Calu3 (cell line): ENCODE measurements at places on chromosomes 13 and 19.

DNA sequence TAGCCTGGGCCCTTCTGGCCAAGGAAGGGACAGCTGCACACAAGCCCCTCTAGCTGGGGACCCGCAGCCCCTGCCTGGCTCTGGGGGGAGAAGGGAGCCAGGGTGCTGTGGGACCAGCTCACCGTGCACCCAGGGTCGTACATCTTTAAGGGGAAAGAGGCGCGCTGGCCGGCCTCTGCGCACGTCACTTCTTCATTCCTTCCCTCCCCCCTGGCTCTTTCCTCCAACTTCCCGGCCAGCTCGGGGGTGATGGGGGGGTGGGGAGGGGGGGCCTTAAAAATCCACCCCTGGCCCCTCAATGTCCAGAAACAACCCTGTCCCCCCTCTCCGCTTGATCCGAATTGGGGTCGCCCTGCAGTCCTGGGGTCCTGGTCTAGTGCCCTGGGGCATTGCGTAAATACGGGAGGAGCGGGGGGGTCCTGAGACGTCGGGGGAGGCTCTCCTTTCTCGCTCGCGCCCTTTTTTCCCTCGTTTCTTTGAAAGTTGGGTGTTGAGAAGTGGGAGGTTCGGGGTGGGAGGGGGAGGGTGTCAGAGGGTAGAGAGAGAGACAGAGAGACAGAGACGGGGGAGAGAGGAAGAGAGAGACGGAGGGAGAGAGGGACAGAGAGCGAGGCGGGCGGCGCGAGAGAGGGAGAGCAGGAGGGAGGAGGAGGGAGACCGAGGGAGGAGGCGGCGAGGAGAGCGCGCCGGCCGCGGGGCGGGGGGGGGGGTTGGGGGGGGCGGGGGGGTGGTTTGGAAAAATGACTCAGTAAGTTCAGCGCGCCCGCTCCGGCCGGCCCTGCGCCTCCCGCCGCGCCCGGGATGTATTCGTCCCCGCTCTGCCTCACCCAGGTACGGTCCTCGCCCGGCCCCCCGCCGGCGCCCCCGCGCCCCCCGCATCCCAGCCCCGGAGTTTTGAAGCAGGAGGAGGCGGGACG, at the start of gene NFIC:
Gene NFIC, plus strand, starts transcription at position 748 of the 917 bp plus-strand sequence. Its CDS starts 54 bp downstream, at position 802.
- DNase-seq = peak; percentile 52

GRCh38 chr19:35451338-35452096, 3.5 kb downstream of the FFAR2 start:
- no peak for DNase-seq

GRCh38 chr13:76982061-76982460, 9.8 kb upstream of the CLN5 start:
- DNase-seq = no peak

- no peak for DNase-seq
These were observed 16.3 kb upstream of the TEKTIP1 start for GRCh38 chr19:3522421-3523360.

DNA sequence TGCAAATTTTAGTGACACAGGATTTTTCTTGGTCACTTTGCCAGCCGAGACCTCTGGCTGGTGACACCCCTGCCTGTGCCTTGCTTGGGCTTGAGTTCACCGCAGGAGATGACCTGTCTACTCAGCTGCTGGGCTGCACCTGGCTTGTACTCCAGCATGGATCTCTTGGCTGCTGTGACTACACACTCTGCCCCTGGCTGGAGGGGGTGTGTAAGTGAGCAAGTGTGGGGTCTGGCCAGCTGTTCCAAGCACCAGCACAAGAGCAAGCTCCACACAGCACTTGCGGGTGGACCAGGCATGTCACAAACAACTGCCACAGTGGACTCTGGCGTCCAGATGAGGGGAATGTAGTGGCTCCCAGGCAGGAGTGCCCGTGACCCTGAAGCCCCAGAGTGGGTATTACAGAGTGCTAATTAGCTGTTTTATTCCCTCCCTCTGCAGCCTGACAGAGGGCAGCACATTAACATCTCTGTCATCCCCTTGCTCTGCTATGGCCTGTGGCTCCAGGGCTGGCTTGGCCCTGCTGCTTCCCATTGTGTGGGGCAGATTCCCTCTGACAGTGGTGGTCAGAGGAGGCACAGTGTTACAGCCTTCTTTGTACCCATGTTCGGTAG, 1387.2 kb downstream of the OLFM4 start:
- DNase-seq = no peak

DNA sequence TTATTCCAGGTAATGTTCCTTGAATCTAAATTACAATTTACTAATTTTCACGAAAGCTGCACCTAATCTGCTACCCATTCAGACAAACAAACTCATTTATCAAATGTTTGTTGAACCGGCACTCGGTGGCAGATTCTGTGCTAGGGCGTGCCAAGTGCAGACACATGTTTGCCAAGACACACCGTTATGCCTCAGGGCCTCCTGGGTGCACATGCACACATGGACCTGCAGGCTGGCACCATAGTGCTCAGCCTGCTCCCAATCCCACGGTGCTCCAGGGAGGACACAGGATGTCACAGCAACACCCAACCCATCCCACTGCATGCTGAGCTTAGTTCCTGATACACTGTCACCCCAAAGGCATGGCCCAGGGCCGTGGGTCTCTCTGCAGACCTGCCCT, 7.7 kb downstream of the SCGB2B2 start:
- no peak for DNase-seq

- DNase-seq = peak; percentile 65
These were observed 186.2 kb downstream of the USP12 start for GRCh38 chr13:26985285-26985878.

DNA sequence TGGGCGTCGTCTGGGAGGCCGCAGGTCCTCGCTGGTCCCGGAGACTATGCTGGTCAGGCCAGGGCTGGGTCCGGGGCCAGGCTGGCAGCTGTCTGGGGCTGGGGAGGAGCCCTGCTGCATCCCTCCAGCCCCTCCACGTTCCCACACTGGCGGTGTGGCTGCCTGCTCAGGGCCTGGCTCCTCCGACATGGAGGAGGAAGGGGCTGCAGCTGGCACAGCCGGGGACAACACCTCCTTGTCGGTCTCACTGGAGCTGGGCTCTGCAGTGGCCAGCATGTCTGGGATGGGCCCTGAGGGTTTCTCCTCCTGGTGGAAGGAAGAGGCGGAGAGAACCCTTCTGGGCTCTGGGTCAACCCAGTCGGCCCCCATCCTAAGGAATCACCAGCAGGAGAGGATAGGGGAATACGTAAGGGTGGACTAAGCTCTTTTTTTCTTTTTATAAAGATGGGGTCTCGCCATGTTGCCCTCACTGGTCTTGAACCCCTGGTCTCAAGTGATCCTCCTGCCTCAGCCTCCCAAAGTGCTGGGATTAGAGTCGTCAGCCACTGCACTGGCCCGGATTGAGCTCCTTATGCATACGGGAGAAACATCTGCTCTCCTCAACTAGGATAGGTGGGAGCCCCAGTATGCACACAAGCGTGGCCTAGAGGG, 806 bp downstream of the ZNF414 start:
- DNase-seq = no peak

- DNase-seq = no peak
These were observed 21.2 kb upstream of the MCF2L start for GRCh38 chr13:112947796-112948195.

DNA sequence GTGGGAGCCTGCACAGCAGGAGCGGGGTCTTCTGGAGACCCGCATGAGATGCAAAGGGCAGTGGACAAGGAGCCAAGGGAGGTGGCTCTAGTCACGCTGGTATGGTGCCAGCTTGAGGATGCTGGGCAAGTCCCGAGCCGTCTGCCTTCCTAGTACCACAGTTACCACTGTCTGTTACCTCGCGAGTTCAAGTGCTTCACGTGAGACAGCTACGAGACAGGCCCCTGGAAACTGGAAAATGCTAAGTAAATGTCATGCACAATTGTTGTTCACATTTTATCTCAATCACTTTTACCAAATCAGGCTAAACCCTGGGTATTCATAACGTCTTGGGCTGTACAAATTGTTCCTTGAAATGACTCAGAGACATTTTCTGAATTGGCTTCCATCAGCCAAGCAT, 155.7 kb downstream of the TNFRSF19 start:
- DNase-seq = no peak

DNA sequence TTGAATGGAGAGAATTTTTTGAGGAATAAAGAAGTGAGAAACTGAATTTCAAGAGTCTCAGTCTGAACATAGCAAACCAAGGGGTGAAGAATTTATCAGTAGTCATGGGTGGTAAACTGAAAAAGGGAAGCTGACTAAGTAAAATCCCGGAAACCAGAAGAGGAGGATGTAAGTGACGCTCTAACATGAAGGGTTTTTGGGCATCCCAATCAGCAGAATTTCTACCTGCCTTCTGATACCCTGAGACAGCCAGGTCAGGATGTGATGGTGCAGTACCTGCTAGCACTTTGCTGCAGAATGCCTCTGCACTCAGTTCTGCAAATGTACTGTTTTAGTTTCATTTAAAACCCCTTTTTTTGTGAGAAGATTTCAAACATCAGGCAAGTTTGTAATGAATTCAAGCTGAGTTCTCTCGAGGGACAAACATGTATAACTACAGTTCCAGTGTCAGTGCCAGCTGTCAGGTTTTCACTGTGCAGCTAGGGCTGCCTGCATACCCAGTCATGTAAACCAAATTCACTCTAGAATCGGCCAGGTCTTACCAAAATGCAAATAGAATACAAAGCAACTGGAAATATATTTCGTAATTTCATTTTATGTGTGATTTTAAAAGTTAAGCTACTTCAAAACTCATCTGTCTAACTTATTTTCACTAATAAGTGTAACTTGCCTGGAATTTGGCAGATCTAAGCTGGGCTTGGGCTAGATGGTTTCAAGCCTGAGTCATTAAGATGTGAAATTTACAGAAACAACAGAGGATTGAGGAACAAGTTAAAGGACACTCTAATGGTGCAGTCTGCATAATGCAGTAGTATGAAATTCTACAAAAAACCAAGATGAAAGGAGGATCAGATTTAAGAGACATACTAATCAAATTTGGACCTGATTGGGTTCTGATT, 13.8 kb downstream of the METTL21C start:
- DNase-seq = no peak

GRCh38 chr13:51122868-51123566, 11.9 kb upstream of the C13orf42 start:
- DNase-seq = peak; percentile 12

- no peak for DNase-seq
These were observed 872.3 kb downstream of the SLITRK1 start for GRCh38 chr13:83009987-83010386.

- DNase-seq = no peak
These were observed 364.9 kb downstream of the OXGR1 start for GRCh38 chr13:96629331-96629730.

DNA sequence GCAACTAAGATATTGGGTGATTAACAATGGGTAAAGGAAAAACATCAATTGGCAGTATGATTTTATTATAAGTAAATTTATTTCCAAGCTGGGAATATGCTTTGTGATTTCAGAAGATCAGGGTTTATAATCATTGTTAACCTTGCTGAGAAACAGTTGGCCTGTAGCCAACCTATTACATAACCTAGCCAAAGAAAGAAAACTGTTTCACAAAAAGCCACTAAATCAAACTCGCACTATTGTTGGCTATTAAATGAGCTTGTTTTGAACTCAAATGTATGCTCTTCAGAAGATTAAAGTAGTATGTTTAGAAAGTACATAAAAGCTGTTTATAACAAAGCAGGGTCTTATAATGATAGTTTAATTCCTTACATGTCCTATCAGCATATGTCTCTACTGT, 151.7 kb downstream of the LHFPL6 start:
- DNase-seq = no peak

DNA sequence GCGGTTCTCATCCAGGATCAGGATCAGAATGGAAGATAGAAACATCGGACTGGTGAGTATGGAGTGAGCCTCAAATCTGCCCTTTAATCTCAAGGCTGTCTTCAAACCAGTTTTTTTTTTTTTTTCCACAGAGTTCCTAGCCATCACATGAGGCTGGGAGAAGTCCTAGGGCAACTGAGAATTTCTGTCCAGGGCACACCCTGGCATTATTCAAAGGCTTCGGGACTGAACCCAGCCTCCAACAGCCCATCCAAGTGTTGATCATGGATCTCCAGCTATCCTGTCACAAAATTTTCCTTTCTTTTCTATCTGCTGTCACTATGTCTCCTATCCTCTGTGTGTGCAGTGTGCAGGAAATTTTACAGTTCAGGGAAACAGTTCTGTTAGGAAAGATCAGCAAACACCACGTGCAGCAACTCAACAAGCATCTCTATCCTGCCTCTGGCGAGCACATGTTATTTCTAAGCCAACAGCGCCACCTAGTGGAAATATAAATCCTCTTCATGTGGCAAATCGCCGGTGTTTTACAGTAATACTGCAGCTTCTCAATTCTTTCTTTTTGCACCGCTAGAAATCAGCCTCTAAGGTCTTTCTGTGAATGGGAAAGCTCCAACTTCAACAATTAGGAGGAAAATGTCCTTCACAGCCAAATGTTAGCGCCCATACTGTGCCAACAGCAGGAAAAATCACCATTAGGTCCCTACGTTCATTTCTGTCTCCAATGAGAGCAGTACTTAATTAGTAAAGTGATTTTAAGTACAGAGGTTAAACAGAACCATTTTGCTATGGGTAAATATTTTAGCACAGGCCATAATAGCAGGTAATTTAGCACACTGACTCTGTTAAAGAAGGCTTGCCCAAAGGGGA, 21.4 kb upstream of the ZNF181 start:
- DNase-seq = peak; percentile 68

DNA sequence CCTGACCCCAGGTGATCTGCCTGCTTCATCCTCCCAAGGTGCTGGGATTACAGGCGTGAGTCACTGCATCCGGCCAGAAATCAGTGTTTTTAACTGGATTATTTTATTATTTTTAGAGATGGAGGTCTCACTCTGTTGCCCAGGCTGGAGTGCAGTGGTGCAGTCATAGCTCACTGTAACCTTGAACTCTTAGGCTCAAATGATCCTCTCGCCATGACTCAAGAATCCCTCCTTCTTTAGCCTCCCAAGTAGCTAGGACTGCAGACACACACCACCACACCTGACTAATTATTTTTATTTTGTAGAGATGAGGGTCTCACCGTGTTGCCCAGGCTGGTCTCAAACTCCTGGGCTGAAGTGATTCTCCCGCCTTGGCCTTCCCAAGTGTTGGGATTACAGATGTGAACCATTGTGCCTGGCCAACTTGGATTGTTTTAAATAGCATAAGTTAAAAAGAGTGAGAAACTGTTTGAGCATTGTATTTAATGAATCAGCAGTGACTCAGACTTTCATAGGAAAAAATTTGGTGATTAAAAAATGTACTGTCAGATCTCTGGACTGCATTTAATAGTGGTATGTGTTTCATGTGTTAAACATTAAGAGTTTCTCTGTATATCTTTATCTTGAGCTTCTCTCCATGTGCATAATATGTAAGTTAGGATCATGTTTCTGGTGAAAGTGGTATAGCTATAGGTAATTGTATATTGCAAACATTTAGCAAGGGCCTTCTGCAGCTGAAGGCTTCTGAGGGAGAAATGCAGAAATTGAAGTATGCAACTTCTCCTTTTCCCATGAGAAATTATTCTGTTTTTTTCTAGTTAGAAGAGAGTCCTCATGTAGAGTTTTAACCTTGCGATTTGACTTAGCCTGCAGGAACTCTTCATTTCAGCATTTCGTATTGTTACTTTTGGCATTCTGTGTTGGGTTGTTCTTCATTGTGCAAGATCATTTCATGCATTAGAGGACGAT, 121.2 kb downstream of the PCCA start:
- no peak for DNase-seq

DNA sequence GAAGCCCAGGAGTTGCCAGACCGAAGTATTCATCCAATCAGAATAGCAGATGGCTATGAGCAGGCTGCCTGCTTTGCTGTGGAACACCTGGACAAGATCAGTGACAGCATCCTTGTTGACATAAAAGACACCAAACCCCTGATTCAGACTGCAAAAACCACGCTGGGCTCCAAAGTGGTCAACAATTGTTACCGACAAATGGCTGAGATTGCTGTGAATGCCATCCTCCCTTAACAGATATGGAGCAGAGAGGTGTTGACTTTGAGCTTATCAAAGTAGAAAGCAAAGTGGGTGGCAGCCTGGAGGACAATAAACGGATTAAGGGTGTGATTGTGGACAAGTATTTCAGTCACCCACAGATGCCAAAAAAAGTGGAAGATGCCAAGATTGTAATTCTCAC, 250.3 kb upstream of the OBI1 start:
- no peak for DNase-seq
